ENCODE measurements at places on chromosomes 5 and 9. TPM values are rescaled to one million over a fixed set of nuclear protein-coding genes. Genes with fewer than 3 reads are reported as not detected.

SPATA31D4 gene
- not detected for total RNA-seq

- peaks cover 8% of the 10 kb centered on the region for H3K4me1 ChIP-seq
- peaks cover 35% of the 10 kb centered on the region for H3K27me3 ChIP-seq
- no peak overlapping the region for H3K27ac ChIP-seq
- DNase-seq: no peak
Measured at GRCh38 chr9:7273575-7273974, 515.8 kb downstream of the KDM4C start.

GRCh38 chr9:109010746-109011145 lies 2.6 kb downstream of the CTNNAL1 start:
- peaks cover 14% of the 10 kb centered on the region for H3K36me3 ChIP-seq
- no peak for DNase-seq
- H3K27ac ChIP-seq: peak overlapping the region; percentile 96
- H3K27me3 ChIP-seq: no peaks in the 10 kb centered on the region
- H3K4me1 ChIP-seq: peaks cover 41% of the 10 kb centered on the region

DNA sequence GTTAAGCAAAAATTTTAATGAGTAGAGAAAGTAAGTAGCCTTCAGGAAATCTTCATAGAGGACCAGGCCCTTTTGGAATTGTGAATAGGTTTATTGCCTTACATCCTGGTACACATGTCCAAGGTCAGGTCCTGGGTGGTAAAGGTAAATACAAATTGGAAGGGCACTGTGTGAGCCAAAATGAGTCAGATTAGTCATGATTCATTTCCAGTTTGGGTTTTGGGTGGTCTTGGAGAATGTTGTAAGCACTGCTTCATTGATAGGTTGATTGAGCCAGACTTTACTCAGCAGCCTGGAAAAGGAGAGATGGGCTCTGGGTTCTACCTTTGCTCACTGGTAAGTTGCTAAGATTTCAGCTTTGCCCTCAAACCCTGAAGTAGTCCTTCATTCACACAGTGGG lies 82.5 kb upstream of the ZNF169 start:
- peak overlapping the region; percentile 53 for H3K27ac ChIP-seq
- DNase-seq: no peak
- H3K27me3 ChIP-seq: no peaks in the 10 kb centered on the region

DDX4 gene
- total RNA-seq: not detected
